ENCODE measurements at places on chromosomes 7 and 10. TPM values are rescaled to one million over a fixed set of nuclear protein-coding genes. Genes with fewer than 3 reads are reported as not detected.

The PRR15 gene
- 14.6 TPM for polyA plus RNA-seq

- no peak for DNase-seq
Measured at GRCh38 chr10:3331187-3331586, 158.6 kb upstream of the PITRM1 start.

GRCh38 chr10:63498665-63499064, 22.5 kb upstream of the REEP3 start:
- no peak for DNase-seq

The CYP3A5 gene
- polyA plus RNA-seq = 2.5 TPM

The PRTFDC1 gene
- polyA plus RNA-seq = 33.5 TPM

The ZPBP gene
- 0.14 TPM for polyA plus RNA-seq

DNA sequence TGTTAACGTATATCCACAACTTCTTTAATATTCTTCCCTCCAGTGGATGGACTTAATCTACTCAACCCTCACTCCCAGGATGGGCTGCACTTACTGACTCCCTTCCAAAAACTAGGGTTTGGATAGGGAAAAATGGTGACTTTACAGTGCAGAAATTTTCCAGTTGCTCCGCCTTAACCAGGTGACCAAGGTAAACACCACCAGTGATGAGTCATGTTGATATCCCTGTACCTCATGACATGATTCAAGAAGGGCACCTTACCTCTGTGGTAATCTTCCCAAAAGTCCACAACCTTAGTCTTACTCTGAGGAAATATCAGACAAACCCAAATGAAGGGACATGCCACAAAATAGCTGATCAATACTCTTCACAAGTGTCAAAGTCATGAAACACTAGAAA, 3.5 kb upstream of the GSTK1 start:
- no peak for DNase-seq

DNA sequence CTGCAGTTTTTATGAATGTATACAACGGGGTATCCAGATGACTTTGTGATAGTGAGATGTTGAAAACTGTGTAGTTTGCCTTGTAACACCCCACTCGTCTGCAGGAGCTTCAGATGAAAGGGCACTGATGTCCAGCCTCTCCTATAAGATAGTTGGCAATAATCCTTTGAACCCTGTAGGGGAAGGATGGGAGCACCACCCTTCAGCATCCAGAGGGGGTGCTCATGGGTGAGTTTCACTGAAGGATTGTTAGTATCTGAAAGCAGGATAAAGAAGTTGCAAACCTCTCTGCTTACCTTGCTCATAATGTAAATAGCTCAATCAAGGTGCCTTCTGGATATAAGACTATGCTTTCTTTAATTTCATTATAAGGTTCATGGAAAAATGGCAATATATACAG, 201.5 kb downstream of the TMEM178B start:
- DNase-seq = no peak
